Activated T-helper 2 cell treated with anti-CD3 and anti-CD28 coated beads, Interferon-gamma antibody, Interleukin-2, Interleukin-4, amounts not matched to agents 10 μg/mL and 5 μg/mL and 100 μg/mL, durations not matched to agents 14 hours and 24 hours and 36 hours (primary cell): ENCODE measurements at places on chromosomes 13 and 19.

GRCh38 chr19:4717191-4717965 is 6.3 kb downstream of the DPP9 start:
- no peak for DNase-seq

DNA sequence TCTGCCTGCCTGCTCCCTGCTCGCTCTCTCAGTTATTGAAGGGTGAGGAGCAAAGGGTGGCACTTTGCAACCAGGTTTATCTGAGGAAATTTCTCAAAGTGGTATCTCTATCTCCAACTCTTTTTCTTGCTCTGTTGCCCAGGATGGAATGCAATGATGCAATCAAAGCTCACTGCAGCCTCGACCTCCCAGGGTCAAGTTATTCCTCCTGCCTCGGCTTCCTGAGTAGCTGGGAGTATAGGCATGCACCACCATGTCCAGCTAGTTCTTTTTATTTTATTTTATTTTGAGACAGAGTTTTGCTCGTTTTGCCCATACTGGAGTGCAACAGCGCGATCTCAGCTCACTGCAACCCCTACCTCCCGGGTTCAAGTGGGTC is 4.9 kb downstream of the ACTMAP start:
- no peak for DNase-seq

GRCh38 chr13:75963302-75963701 is 327.2 kb downstream of the LMO7 start:
- no peak for DNase-seq

- DNase-seq, result no peak
Observed at GRCh38 chr19:18437491-18438330, at the start of gene ISYNA1. ISYNA1 (minus strand) TSS chr19:18438133; CDS start chr19:18437979, 154 bp downstream.

GRCh38 chr13:76632401-76633044 is 253.7 kb downstream of the KCTD12 start:
- DNase-seq, result no peak

DNA sequence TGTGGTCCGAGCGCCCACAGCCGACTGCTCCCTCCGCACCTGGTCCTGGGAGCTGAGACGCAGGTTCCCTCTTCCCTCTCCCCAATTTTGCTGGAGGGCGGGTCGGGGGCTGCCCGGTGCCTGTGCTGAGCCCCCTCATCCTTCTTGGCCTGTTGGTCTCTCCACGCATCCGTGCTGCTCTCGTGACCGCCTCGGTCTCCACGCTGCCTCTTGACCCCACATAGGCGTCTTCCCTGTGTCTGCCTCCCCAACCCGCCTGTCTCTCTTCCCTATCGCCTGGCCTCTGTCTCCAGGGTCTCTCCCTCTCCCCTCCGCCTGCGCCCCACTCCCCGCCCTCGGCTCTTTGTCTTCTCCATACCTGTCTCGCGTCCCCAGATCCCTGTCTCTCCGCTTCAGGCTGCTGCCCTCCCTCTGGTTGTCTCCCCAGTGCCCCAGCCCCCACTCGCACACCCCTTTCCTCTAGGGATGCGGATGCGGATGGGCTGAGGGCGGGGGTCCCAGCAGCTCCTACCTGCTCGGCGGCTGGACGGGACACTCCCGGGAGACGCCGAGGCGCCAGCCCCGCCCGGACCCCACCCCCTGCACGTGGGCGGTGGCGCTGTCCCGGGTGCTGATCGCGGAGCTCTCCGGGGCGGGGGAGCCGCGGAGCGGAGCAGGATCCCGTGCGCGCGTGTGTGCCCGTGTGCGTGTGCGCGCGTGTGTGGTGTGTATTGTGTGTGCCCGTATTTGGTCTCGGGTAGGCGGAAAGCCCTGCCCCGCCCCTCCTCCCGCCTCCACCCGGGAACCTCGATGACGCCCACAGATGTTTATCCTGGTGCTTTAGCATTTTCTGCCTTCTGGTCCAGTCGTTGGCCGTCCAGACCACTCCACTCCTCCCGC is at the start of gene SYT5:
TSS of gene SYT5 (minus strand) at position 684 of the 879 bp plus-strand sequence. CDS start 1,248 bp downstream, outside the sequence.
- DNase-seq, result peak; percentile 63

GRCh38 chr13:69450245-69450644 is 657.4 kb upstream of the ATXN8OS start:
- DNase-seq, result no peak

GRCh38 chr13:113057084-113057483 is 48.5 kb upstream of the F7 start:
- no peak for DNase-seq

DNA sequence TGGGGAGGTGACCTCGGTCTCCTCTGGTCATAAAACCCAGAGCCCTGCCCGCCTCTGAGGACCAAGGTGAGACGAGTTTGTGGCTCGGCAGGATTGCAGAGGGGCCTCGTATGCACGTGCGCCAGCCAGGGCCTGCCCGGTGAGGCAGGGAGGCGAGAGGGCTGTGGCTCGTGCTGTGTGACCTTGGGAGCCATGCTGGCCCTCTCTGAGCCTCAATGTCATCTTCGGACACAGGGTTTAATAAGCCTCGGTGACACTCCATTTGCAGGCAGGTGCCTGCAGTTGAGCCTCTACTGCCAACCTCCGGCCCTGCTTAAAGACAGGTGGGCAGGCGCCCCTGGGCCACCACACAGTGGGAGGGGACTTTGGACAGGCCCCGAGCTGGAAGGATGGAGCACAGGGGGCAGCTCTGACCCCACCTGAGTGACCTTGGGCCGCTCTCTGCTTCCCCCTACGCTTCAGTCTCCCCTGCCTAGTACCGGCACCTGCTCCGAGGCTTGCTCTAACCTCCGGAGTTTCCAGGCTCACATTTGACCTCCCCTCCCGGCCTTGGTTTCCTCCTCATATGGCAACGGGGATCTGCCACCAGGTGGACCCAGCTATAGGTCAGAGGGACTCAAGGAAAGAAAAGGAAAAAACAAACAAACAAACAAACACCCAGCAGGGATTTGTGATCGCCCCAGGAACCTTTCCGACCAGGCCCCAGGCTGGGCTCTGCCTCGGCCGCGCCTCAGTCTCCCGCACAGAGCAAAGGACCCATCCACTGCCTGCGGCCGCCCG is 3.1 kb downstream of the ZBTB7A start:
- no peak for DNase-seq

GRCh38 chr13:40457929-40458719 is 208.3 kb downstream of the FOXO1 start:
- DNase-seq, result no peak

DNA sequence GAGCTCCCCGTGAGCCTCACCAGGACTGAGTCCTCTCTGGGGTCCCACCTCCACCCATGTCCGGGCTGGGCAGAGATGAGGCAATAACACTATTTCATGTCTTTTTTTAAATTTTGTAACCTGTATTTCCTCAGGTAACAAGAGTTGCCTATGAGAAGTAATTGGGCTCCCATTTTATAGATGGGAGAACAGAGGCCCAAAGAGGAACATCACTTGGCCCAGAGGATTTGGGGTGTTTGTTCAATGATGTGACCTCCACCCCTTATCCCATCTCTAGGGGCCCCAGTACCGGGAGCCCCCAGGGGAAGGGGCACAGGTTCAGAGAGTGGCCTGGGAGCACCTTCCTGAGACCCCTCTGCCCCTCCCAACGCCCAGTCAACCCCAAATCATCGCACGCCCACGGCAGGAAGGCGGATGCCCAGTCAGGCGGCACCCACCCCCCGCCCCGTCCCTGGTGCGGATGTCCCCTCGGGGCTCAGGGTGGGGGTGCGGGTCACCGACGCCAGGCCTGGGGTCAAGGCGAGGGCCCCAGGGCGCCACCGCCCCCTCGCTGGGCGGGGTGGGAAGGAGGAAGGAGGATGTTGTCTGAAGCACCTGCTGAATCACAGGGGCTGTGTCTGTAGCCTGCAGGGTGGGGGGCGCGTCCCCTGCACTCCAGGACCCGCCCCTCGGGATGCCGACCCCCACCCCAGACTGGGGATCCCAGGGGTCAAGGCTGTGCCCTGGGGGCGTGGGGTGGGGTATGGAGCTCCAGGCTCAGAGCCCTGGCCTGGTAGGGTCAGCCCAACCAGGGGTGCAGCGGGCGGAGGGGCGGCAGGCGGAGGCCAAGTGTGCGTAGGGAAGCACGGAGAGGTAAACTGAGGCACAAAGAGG is 9.0 kb upstream of the CIRBP start:
- peak; percentile 46 for DNase-seq

DNA sequence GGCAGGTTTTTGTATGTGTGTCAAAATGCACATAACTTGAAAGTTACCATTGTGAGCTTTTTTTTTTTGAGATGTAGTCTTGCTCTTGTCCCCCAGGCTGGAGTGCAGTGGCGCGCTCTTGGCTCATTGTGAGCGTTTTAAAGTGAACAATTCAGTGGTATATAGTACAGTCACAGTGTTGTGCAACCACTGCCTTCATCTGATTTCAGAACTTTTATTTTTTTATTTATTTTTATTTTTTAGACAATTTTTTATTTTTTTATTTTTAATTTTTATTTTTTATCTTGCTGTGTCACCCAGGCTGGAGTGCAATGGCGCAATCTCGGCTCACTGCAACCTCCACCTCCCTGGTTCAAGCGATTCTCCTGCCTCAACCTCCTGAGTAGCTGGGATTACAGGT is 15.0 kb downstream of the SLC25A42 start:
- DNase-seq, result no peak

DNA sequence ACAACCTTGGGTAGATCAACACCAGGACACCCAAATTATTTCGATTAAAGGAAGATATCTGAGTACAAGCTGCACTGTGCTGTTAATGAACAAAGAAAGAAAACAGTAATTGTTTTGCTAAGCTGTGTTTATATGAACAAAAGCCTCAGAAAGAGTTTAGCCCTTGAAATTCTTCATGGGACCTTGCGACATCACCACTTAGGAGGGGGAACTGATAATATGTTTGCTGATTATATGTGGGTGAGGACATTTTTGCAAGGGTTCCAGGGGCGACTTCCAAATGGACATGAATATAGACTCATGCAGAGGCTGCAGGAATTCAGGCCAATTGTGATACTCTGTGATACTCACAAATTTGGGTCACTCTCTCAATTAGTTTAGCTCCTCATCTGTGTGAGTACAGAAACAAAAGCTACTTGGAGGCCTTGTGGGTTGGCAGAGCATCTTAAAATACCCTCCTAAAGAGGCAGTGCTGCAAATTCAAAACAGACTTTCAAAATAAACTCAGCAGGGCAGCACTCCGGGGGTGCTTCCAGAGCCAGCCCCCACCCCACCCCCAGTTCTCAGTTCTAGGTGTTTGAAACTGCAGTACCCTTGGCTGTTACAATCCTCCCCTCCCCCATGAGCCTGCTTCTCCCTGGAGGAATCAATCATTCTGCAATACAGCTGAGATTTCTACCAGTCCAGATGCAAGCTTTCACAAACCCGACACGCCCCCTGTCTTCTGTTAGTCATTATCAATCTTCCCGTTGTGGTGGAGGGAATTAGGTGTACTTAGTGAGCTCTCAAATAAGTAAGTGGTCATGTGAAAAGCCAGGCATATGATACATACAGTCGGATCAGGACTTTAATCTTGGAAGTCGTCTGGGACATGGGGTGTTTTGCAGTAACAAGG is 97.0 kb upstream of the MBNL2 start:
- no peak for DNase-seq

DNA sequence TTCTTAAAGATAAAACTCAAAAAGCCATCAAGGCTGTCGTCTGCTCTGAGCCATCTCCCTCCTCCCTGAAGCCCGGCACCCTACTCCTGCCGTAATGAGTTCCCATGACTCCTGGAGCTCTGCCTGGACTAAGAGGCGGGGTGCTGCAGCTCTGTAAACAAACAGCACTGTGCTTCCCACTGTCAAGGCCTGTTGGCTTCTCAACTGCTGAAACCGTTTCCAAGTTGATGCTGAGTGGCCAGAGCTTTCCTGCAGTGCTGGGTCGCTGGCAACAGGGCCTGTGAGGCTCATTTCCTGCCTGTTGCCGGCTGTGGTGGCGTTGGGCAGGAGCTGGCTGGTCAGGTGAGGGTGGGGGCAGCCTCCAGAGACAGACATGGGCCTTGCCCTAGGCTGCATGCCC is 26.7 kb upstream of the ISYNA1 start:
- no peak for DNase-seq

DNA sequence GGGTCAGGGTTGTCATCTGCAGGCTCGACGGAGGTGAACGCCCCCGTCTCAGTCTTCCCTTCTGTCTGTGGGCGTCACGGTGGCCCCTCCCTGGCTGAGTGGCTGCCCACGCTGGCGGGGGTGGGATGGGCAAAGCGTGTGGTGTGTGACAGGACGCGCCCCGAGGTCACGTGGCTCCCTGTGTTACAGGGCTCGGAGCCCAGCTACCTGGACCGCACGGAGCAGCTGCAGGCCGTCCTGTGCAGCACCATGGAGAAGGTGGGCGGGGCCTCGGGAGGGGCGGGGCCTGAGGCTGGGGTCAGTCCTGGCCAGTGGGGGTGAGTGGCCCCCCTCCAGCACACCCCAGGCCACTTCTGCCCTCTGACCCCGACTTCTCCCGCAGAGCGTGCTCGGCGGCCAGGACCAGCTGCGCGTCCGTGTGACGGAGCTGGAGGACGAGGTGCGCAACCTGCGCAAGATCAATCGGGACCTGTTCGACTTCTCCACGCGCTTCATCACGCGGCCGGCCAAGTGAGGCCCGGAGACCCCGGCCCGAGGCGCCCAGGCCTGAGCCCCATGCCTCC is 6.3 kb upstream of the GRIN3B start:
- DNase-seq, result no peak

DNA sequence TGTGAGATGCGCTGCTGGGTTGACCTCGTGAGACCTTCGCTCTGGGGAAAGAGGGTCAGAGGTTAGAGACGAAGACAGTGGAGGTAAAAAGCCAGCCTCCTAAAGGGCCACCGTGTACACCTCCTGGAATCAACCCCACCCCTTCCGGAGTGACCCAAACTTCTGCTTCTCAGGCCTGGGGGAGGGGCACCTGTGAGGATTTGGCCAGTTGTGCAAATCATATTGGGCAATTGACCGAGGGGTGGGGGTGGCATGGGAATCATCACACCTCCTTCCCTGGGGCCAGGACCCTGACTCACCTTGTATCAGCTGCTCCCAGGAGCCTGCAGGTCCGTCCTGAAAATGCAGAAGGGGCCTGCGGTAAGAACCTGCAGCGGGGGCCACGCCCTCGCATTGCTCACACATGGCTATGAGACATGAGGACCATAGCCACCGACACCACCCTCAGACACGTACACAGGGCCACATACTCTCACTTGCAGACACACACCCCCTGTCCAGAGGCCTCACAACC is 2.8 kb downstream of the TNFSF14 start:
- DNase-seq, result no peak

GRCh38 chr19:19074196-19074882 is 10.5 kb downstream of the SLC25A42 start:
- DNase-seq, result no peak

- DNase-seq, result peak; percentile 28
Observed at GRCh38 chr13:50244713-50245574, 229.7 kb downstream of the KCNRG start.

DNA sequence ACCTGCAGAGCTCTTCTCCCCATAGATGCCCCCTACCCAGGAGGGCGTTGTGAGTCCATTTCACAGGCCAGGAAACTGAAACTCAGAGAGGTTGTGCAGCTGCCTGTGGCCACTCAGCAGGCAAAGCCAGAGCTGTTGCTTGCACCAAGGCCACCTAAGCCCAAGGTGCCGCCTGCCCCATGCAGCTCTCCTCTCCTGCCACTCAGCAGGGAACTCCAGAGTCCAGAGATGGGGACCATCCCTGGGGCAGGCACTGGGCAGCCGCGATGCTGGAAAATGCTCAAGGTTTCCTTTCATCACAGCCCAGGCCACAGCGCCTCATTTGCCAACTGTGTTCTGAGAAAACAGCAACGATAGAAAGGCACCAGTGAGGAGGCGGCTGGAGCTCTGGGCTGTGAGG is 41.0 kb upstream of the PEPD start:
- DNase-seq, result no peak
